Left kidney (tissue), 8 donors: ENCODE measurements at places on chromosomes 2 and 18. TPM values are rescaled to one million over a fixed set of nuclear protein-coding genes. Genes with fewer than 3 reads are reported as not detected.
A peak's percentile ranks its signal among the peaks of the same experiment; 100 is the strongest.

DNA sequence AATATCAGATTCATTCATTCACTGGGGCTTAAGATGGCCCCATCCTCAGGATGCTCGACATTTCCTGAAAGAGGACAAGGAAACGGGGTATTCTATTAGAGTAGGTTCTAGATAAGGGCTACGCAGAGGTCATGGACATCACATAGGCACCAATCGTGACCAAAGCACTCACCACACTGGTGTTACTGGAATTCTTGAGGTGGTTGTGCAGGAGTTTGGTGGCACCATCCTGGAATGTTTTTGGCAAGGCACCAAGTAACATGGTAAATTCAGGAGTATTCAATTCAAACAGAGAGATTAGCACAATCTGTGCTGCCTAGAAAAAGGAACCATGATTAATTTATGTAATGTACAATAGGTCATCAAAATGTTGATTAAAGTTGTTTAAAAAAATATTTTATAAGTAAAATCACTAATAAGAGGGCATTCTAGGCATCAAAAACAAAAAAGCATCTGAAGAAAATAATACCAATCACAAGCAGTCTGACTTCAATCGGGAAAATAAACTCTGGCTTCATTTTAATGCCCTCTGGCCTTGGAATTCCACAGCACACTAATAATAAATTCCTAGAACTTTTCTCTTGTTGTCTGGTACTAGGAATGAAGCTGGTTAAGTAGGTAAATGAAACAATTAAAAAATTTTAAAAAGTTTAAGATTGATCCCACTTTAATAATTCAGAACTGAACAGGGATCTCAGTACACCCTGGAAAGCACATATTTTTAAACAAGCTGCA, 102.8 kb upstream of the TFCP2L1 start:
- DNase-seq = no peak

DNA sequence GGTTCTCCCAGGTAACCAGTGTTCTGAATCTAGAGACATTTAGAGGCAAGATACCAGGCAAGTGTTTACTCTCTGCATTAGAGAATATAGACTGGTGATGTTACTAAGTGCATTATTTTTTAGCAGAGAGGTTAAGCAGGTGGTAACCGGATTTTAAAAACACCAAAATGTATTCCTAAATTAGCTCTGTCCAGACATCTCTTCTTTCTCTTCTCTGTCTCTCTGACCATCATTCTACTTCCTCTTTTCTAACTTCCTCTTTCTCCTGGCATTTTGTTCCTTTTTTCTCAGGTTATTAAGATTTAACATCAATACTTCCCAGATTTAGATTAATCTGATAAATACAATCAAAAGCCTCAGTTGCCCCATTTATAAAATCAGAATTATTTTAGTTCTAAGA, 31.7 kb upstream of the DYNC1I2 start:
- no peak for DNase-seq

- no peak for DNase-seq
Observed at GRCh38 chr18:3323900-3324299, 62.0 kb downstream of the MYL12B start.

- DNase-seq = no peak
Observed at GRCh38 chr2:3116371-3116770, 261.2 kb downstream of the EIPR1 start.

GRCh38 chr2:240346015-240346752, 89.3 kb upstream of the GPC1 start:
- DNase-seq = no peak

- DNase-seq = peak; percentile 38
Observed at GRCh38 chr2:135709992-135710391, 31.7 kb upstream of the UBXN4 start.

GRCh38 chr2:232696609-232697058, 497 bp upstream of the GIGYF2 start:
- no peak for DNase-seq

DNA sequence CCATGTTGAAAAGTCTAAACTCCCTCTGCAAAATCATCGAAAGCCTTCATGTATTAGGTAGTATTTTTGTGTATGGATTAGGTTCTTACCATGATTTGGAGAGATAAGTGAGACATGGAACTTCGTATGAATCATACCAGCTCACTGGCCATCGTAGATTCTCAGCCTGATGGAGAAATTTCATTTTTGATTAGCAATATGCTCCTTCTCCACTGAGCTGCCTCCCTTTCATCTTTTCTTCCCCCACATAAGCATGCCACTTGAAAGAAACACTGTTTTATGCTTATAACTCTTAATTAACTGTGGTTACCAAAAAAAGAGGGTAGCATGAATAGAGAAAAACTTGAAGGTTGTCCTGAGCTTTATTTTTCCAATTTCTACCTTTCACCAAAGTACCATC, 111.9 kb downstream of the NCK2 start:
- no peak for DNase-seq

DNA sequence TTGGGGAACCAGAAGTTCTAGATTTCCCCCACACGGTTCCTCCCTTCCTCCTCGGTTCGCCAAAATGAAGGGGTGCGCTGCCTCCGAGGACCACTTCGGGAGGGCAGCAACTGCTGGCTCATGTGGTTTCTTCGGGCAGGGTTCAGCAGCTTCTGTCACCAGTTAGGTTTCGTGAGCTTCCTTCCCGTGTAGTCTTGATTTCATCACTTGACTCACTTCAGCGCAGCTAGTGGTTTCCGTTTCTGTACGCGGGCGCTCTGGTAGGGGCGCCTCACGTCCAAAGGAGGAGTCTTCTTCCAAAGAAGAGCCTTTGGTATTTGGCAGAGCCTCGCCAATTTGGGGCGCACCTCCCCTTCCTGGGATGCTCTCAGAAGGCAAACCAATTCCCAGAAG, 485 bp upstream of the GALNT3 start:
- DNase-seq = peak; percentile 28

DNA sequence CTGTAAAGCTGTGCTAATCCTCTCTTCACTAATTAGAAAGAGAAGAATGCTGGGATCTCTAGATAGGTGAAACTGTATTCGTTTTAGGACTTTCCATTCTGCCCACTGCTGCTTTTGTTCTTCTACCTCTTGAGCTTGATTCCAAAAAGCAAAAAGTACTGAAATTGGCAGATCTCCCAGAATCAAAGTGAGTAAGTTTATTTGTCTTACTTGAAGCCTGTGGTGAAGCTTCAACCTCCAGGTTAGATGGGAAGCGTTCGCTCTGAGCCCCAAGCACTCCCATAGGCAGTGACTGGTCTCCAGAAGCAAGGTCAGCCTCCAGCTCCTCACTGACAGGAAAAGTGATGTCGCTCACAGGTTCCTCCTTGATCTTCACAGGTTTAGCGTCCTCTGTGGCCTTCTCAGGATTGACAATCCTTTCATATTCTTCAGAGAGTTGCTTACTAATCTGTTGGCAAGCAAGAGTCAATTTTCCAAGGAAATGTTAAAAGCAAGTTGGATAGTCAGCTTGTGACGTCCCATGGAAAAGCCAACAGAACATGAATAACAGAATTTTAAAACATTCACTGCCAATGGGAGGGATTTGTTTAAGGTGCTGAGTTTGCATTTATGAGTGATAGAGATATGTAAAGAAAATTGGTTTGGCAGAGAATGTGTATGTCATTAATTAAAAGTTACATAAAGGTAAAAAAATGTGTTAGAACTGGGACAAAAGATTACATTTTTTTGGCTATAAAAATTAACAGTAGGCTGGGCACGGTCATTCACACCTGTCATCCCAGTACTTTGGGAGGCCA, 8.1 kb downstream of the SUPT7L start:
- DNase-seq = no peak

- DNase-seq = no peak
Observed at GRCh38 chr2:85221067-85221691, 88.0 kb downstream of the TCF7L1 start.

GRCh38 chr2:176854878-176855277, 357.7 kb upstream of the HNRNPA3 start:
- DNase-seq = no peak

DNA sequence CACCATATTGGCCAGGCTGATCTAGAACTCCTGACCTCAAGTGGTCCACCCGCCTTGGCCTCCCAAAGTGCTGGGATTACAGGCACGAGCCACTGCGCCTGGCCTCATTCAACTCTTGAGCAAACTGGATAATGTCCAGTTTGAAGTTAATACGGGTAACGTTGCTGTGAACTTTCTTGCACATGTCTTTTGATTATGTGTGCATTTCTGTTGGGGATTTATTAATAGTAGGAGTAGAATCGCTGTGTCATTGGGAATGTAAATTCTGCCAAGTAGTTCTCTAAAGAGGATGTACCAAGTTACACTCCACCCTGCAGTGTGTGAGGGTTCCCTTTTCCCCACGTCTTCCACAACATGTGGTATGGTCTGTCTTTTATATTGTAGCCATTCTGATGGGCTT, 6.2 kb downstream of the IMPA2 start:
- no peak for DNase-seq

GRCh38 chr2:9423922-9424272, 443 bp downstream of the CPSF3 start:
- no peak for DNase-seq

- no peak for DNase-seq
Observed at GRCh38 chr2:197165020-197165419, 145.6 kb downstream of the ANKRD44 start.

Gene KHK
- polyA plus RNA-seq = 47.9 TPM

Gene CCDC74B
- 14.4 TPM for polyA plus RNA-seq

Gene AP1S3
- polyA plus RNA-seq = 13.2 TPM

Gene POLR1B
- 37.3 TPM for polyA plus RNA-seq

Gene TMEFF2
- 12.6 TPM for polyA plus RNA-seq

Gene ALK
- polyA plus RNA-seq = 0.55 TPM

Gene TACR1
- 2.9 TPM for polyA plus RNA-seq
